ENCODE measurements at places on chromosomes 5 and 9. TPM values are rescaled to one million over a fixed set of nuclear protein-coding genes. Genes with fewer than 3 reads are reported as not detected.

DNA sequence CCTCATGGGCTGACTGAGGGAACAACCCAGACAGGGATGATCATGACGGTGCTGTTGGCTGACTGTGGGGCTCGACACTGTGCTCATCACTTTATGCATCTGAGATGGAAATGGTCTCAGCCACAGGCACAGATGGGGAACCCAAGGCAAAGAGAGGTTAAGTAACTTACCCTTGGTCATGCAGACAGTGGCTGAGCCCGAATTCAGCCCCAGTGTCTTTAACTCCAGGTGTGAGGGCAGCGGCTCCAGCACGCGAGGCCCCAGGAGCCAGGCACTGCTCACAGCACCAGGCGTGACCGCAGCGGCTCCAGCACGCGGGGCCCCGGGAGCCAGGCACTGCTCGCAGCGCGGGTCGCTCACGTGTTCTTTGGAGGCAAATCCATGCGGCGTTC, 45.3 kb upstream of the FCN1 start:
- no peak for DNase-seq
- H3K27ac ChIP-seq: no peak overlapping the region
- H3K36me3 ChIP-seq: no peaks in the 10 kb centered on the region
- no peaks in the 10 kb centered on the region for H3K4me1 ChIP-seq

DNA sequence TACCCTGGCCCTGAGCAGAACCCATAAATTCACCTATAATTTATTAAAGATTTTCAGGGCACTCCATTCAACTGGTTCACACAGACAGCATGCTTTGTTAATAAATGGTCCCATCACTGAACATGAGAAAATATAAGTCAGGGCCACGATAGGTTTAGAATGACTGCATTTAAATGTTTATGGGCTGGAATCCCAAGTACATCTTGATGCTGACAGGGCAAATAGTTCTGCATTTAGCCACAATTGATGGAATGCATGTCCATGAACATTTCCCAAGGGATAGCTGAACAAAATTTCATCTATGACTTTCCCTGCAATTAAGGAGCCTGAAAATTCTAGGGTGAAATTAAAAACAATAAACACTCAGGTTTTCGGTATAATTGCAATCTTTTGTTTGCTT, 124.5 kb downstream of the CAAP1 start:
- no peak overlapping the region for H3K27ac ChIP-seq
- no peaks in the 10 kb centered on the region for H3K4me1 ChIP-seq
- no peak overlapping the region for H3K4me3 ChIP-seq
- H3K36me3 ChIP-seq: no peaks in the 10 kb centered on the region

DNA sequence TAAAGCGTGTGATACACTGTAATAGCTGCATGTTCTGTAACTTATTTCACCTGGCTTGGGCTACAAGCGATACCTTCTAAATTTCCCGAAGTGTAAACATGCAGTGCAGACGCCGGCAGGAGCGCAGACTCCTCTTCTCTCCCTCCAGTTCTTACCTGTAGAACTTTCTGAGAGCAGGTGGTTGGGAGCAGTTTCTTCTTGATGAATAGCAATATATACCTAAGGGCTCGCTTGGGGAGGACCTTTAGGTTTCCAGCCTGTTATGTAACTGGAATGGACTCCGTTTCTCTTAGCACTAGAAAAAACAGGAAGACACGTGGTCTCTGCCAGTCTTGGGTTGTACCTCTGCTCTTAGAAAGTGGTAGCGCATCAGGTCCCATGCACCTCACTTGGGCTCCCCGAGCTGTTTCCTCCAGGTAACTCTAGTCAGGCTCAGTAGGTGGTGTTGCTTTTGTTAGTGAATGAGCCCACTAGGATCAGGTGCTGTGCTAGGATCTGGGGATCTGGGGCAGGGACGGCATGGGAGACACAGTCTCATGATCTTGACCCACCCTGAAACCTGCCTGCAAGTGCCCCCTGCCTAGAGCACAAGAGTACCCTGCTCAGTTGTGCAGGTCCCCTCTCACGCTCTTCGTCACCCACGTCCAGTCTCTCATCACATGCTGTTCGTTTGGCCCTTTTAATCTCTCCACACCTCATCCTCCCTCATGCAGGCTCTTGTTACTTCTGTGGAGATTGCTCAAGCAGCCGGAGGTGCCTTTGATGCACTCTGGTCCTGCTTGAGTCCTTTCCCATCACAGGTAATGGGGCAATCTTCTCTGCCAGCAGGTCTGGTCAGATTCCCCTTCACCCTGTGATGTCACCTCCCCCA, 2.8 kb downstream of the TENT4A start:
- H3K4me3 ChIP-seq: peak overlapping the region; percentile 92
- peaks cover 3% of the 10 kb centered on the region for H3K36me3 ChIP-seq
- H3K27me3 ChIP-seq: no peaks in the 10 kb centered on the region
- H3K4me1 ChIP-seq: peaks cover 16% of the 10 kb centered on the region

- H3K27me3 ChIP-seq: no peaks in the 10 kb centered on the region
- peaks cover 57% of the 10 kb centered on the region for H3K4me1 ChIP-seq
- H3K36me3 ChIP-seq: peaks cover 3% of the 10 kb centered on the region
- no peak for DNase-seq
Measured at GRCh38 chr5:150488519-150489359, 19.2 kb upstream of the NDST1 start.

The DENND1A gene
- 41.6 TPM for total RNA-seq

All from Caco-2 (cell line).